NCI-H2081 (cell line): ENCODE measurements at places on chromosomes 6 and 20.
A peak's percentile ranks its signal among the peaks of the same experiment; 100 is the strongest.

DNA sequence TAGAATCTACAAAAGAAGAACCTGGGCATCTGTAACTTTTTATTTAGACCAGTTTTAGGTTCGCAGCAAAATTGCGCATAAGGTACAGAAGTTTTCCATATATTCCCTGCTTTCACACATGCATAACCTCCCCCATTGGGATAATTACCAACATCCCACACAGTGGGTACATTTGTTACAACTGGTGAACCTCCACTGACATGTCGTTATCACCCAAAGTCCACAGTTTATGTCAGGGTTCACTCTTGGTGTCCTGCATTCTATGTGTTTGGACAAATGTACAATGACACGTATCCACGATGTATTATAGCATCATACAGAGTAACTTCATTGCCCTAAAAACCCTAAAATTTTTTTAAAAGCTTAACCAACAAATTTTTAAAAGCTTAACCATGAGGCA is 109.7 kb downstream of the SMLR1 start:
- DNase-seq: no peak

DNA sequence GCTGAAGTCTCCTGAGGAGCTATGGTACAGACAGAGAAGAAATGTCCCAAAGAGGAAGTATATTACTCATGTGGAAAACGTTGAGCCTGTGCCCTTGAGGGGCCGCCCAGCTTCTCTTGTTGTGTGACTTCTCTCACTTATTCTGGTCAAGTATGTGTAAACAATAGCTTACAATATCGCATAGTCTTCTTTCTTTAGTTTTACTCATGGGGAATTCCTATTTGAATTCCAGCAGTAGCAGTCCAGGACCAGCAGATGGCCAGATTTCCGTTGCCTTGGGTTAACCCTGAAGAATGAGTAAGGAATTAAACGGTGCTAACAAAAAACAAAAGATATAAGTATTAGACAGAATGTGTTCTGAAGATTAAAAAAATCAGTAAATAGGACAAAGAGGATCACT is 522.0 kb upstream of the GJE1 start:
- no peak for DNase-seq

GRCh38 chr6:18262702-18263417 is 1.5 kb downstream of the DEK start:
- DNase-seq: peak; percentile 43

DNA sequence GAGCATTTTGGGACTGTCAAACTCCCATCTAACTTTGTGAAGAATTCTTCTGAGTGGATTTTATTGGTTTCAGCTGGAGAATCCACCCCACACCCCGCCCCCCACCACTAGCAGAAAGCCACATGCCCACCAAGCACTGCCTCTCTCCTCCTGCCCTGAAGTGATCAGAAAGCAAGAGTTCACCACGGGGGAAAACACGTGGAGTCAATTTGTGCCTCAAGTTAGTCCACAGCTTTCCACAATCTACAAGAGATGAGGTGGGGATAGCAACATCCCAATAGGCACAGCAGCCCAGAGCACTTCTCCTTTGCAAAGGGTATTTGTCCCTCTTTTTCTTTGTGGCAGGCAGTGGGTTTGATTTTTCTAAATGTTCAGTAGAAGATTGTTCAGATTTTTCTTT is 177.3 kb upstream of the NT5E start:
- DNase-seq: no peak

DNA sequence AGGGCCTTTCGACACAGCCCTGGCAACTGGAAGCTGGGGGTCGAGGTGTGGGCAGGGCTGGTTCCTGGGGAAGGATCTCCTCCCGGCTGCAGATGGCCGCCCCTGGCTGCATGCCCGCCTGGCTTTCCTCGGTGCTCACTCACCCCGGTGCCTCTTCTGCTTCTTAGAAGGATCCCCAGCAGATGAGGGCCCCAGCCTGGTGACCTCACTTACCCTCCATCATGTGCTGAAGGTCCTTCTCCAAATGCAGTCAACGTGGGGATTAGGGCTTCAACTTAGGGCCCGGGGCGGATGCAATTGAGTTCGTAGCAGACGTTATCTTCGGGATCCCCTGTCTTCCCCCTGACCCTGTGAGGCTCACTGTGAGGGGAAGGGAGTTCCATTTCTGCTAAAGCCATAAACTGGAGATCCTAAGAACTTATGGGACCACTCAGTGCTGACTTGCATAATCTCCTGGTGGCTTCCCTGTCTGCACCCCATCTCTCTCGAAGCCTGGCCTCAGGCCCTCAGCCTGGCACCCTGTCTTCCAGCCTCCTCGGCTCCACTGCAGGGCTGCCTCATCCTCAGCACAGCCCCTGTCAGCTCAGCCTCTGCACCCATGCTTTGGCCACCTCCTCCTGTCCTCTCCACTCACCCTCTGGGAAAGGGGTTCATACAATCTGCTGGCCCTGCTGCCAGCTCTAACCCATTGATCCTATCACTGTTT is 92.6 kb downstream of the THBS2 start:
- DNase-seq: no peak

GRCh38 chr20:62405108-62405980 is 1.7 kb downstream of the CABLES2 start:
- no peak for DNase-seq

DNA sequence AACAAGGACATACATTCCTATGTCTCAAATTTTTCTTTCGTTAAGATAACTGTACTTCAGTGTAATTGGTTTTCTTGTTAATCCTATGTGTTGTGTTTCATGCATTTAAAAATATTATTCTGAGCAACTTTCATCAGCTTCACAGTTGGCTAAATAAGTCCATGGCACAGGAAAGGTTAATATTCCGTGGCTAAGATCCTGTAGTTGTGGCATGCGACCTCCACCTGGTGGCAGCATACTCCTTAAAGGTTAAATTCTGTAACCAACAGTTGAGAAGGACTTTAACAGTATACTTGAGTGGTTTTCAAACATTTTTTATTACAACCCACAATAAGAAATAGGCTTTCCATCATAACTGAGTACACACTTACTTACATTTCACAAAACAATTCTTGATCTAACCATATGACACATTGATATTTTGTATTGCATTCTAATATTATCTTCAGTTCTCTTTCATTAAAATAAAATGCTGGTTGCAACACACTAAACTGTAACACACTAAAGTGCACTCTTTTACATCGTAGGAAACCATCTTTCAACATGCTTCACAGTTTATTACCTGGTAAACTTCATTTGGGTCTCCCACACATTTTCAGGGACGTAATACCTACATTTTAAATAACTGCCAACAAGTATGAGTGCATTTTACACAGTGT is 118.3 kb downstream of the SLX4IP start:
- peak; percentile 57 for DNase-seq

DNA sequence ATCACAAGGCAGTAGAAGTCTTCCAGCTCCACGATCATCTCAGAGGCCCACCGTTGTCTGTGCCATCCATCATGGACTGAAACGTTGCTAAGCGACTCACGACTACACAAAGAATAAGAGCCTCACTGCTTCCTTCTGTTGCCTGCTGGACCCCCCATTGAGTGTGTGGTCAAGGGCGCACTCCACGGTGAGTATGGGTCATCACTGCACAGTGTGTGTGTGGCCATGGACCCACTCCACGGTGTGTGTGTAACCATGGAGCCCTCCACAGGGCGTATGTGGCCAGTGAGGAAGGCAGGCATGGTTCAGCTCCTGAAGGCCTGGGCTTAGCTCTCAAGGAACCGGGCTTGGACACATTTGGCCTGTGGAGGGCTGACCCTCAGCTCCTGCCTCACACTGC is 123.4 kb upstream of the AFDN start:
- no peak for DNase-seq

DNA sequence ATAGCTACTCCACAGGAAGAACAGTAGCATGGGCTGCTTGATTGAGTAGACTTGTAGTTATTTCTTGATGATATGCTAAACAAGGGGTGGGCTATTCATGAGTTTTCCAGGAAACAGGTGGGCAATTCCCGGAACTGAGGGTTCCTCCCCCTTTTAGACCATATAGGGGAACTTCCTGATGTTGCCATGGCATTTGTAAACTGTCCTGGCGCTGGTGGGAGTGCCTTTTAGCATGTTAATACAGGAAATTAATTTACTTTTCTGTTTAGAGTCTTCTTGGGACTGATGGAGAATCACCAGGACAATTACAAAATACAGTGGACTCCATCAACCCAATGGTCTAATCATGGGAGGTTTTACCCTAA is 22.7 kb downstream of the CYP24A1 start:
- no peak for DNase-seq

DNA sequence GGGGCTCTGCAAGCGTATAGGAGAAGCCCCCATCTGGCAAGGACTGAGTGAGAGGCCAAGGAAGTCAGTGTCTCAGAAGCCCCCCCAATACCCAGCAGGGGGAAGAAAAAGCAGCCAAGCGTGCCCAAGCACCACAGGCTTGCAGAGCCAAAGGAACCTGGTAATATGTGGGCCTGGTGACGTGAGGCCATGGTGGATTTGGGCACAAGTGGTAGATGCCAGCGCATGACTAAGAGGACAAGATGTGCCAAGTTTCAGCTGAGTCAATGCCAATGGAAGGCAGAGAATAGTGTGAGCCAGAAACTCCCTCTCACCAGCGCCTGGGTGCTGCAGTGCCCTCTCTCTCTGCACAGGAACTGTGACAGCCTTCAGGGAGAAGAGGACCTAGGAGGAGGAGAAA is 110.0 kb downstream of the QRSL1 start:
- DNase-seq: no peak

GRCh38 chr6:42774201-42774600 is 7.7 kb upstream of the BICRAL start:
- no peak for DNase-seq

DNA sequence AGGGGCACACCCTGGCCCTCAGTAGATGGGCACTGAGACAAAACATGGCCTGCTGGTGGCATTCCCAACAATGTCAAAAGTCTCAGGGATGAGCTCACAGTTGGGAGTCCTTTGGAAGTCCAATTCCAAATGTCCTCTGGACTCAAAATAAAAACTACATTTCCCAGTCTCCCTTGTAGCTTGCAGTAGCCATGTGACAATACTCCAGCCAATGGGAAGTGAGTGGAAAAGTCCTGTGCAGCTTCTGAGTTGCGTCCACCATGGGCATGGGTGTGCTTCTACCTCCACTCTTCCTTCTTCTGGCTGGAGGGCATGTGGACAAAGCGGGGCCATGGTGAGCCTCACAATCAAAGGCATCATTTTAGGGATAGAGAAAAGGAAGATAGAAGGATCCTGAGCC is 5.8 kb upstream of the ADAM33 start:
- no peak for DNase-seq

GRCh38 chr6:2687456-2687855 is 63.3 kb downstream of the MYLK4 start:
- no peak for DNase-seq

- DNase-seq: no peak
These were observed 6.0 kb upstream of the ZBTB22 start for GRCh38 chr6:33323623-33323948.

GRCh38 chr6:12170351-12171092 is 119.6 kb upstream of the EDN1 start:
- no peak for DNase-seq

DNA sequence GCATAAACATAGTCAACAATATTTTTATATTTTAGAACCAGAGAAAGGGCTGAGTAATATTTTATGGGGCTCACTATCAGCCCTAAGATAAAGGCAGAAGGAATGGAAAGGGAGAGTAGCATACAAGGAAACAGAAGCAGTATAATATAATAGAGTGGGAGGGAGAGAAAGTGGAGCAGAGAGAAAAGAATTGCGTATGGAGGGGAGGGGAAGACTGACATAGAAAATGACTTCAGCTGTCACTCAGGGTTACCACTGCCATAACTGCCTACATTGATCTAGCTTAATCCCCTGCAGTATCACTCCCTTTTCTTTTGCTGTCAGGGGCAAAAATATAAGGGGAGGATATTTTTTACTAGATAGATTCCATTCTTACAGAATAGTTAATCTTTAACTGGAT is 1133.5 kb upstream of the MAP3K7 start:
- DNase-seq: no peak

- DNase-seq: no peak
These were observed 53.5 kb upstream of the DEK start for GRCh38 chr6:18317850-18318249.

DNA sequence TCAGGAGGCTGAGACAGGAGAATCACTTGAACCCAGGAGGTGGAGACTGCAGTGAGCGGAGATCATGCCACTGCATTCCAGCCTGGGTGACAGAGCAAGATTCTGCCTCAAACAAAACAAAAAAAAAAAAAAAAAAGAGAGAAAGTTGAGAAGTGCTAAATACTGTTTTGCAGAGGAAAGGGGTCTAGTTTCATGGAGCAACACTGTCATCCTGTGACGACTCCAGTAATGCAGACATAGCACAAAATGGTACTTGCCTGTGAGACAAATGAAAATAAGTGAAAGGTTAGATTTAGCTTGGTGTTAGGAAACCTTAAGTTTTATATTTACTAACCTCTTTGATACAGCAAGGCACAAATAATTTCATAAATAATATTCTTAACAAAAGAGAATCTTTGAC is 29.7 kb downstream of the CEP162 start:
- no peak for DNase-seq

- DNase-seq: no peak
These were observed 1.4 kb upstream of the SLC13A3 start for GRCh38 chr20:46652699-46653098.

DNA sequence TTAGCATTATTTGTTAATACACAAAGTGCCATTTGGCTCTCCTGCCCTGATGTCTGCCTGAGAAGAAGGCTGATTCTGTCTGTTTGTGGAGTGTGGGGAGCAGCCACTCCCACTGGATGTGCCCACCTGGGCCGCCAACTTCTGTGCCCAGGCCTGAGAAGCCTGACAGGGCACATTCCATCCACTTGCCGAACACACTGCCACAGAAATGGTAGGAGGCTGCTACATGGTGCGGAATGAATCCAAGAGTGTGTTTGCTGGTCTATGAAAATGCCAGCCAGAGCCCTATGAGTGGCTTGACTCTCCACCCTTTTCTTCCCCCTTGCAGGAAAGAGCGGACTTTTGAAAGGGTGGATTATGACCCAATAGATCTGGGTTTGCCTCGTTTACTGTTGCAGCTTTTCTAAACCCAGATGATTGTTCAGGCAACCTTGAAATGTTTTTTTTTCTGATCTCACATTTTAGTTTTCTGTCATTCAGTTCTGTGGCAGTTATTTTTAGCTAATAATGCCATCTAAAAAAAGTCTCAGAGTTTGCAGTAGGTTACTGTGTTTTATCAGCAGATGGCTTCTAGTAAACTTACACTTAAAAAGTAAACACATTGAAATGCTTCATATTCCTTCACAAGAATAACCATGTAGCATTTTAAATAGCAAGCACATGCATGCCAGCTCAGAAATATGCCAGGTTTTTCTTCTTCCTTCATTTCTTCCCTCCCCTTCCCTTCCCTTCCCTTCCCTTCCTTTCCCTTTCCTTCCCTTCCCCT is 196.5 kb downstream of the SLC35F1 start:
- no peak for DNase-seq

GRCh38 chr6:168582571-168582981 is 141.6 kb downstream of the SMOC2 start:
- no peak for DNase-seq

DNA sequence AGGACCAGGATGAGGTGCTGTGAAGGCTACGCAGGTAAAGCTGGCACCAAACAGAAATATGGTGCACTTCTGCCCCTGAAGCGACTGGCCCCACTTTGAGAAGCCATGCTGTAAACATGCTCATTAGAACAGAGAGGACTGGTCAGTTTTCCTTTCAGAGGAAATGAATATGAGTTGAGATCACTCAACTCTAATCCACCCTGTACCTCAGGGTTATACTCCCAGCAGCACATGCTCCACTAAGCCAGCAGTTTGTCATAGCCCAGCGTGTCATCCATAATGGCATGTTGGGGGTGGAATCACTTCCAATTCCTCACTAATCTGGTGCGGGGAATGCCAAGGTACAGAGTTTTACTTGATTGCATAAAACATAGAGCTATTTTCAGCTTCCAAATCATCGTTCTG is 98.1 kb downstream of the HIVEP2 start:
- DNase-seq: no peak
